ENCODE measurements at places on chromosomes 6 and 20. TPM values are rescaled to one million over a fixed set of nuclear protein-coding genes. Genes with fewer than 3 reads are reported as not detected.
A peak's percentile ranks its signal among the peaks of the same experiment; 100 is the strongest.

DNA sequence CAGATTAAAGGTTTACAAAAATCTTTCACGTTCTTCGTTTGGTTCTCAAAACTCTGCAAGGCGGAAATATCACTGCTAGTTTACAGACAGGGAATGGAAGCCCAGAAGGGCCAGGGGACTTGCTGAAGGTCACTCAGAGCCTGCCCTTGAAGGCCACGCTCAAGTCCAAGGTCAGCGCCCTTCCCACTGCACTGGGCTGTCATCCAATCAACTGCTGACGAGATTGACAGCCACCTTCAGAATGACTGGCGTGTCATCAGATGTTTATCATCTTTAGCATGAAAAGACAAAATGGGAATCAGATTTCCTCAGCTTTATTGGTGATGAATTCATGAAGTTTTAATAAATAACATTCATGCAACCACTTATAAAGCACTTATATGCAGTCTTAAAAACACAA is 16.5 kb downstream of the RNASET2 start:
- no peak for DNase-seq

DNA sequence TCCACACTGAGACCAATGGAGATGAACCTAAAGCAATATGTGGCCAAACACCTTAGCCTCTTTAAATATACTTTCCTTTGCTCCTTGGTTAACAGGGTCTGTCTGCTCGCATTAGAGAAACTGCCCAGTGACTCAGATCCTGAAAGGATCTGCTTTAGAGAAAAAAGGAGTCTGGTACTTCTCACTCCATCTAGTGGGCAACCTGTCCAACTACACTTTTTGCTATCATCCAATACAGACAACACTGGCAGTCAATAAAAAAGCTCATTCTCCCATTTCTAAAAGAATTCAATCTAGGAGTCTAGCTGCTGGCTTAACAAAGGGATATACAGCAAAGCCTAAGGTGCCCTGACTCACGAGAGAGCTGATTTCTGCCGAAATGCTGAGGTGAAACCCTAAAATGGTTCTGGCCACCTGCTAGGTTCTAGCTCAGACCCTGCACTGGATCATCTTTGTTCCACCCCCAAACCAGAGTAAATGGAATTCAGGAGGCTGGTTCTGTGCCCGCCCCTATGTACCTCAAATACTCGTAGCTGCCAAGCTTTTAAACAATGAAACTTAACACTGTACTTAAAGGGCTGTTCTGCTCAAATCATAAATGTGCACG is 11.5 kb downstream of the GNL1 start:
- peak; percentile 71 for DNase-seq

DNA sequence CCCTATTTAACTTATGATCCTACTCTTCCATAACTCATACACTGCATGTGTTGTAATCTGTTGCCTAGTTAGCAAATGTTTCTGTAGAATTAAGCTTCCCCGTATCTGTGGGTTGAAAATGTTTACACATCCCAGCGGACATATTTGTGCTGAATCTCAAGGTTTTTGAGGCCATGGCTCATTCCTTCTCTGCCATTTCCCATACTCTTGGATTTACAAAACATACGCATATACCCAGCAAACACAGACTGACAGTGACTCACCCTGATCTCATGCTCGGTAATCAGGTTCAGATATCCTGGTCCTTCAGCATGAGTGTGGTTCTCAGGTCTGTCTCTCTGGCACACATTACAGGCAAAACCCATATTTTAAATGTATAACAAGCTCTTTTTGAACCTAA is 58.7 kb downstream of the AGPAT4 start:
- peak; percentile 100 for DNase-seq

DNA sequence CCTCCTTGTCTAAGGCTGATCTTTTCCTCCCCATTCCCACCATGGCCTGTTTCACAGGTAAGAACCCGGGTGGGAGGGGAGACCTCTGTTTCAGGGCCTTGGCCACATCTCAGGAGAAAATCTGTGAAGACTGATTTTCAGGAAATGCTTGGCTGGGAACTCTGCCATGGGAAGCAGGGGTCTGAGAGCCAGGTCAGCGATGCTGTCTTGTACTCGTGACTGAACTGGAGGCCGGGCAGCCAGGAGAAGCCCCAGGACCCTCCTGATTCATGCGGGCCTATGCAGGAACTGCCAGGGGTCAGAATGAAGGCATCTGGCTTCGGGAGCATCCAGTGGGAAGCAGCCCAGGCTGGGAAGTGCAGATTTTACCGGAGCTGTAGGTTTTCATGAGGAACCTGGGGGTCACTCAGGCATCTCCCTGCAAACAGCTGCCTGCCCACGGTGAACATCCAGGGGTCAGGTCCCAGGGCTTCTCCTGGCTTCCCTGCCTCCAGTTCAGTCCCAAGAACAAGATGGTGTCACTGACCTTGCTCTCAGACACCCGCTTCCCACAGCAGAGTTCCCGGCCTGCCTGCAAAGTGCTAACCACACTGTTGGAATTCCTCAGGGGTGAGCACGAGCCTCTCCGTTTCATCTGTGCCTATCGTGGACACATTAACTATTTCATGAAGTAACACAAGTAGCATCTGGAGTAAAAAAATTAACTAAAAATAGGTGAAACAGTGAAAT is 90.2 kb upstream of the SULF2 start:
- DNase-seq: no peak

DNA sequence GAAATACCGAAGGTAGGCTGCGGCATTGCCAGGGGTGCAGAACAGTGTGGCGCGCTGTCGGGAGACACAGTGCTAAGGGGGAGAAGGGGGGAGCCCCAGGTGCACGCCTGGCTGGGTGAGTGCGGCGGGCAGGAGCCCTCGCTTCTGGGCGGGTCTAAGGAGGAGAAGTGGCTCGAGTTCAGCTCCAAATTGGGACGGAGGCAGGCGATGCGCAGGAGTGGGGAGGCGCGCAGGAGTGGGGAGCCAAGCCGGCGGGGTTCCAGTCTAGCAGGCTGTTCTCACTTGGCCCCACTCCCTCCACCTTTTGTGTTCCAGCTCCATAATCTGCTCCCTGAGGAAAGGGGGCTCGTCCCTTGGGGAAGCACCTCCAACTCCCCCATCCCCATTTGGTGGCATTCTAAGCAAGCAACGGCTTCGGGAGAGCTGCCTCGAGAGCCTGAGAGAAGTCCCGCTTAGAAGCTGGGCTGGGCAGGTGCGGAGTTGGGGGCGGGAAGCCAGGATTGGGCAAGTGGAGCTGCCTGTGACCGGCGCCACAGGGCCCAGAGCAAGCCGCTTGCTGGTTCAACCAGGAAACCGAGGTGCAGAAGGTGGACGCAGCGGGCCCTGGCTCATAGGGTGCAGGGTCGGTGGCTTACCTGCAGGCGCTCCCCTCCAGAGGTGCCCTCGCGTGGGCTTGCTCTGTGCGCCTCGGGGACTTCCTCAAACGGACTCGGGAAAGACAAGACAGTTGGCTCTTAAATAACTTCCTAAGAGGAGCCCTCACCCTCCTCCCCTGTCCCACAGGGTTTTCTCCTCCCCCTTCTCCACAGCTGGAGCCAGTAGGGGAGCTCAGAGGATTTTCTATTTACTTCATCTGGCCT is at the start of gene F13A1:
TSS of gene F13A1 (minus strand) at position 711 of the 860 bp plus-strand sequence. CDS start 1,998 bp downstream, outside the sequence.
- DNase-seq: no peak

DNA sequence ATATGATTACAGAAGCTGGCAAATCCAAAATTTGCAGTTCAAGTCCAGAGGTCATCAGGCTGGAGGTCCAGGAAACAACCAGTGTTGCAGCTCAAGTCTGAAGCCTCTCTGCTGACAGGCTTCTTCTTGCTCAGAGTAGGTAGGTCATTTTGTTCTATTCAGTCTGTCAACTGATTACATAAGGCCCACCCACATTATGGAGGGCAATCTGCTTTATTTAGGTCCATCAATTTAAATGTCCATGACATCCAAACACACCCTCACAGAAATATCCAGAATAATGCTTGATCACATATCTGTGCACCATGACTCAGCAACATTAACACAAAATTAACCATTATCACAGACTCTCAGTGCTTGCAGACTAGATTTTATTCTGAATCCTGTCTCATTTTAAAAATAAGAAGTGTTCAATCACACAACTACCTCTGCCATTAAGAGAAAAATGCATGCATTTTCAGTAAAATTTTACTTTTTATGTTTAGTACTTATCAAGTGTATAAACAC is 759.2 kb upstream of the ADGRB3 start:
- DNase-seq: peak; percentile 19

- no peak for DNase-seq
Measured at GRCh38 chr6:43339168-43339567, 30.3 kb downstream of the ZNF318 start.

DNA sequence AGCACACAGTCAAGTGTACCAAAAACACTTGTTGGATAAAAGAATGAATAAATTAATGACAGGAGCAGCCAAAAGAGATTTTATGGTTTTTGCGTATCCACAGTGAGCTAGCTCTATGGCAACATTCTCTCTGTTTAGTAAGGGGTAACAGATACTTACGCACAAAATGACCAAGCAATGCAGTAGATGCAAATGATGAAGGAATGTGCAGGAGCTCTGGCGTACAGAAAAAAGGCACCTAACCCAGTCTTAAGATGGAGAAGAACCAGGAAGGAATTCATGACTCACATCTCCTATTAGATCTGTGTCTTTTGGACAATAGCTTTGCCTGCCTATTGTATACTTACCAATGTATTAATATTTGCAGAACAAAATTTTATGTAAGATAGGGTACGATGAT is 191.9 kb upstream of the PREP start:
- DNase-seq: no peak

GRCh38 chr6:124223611-124224345 is 420.1 kb downstream of the NKAIN2 start:
- peak; percentile 8 for DNase-seq

DNA sequence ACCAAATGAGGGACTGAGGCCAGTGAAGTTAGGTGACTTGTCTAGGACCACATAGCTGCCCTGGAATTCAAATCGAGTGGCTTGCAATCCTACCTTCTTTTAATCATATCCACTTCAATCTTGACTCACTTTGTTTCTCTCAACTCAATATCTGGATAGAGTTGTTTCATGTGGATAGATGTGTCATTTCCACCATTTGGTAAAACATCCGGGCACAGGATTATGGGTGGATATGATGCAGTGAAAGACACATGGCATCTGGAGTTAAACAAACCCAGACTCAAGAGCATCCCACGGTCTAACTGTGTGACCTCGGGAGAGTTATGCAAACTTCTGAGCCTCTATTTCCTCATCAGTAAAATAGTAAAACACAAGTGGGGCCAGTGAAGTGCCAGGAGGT is 103.6 kb upstream of the CNKSR3 start:
- DNase-seq: peak; percentile 90

GRCh38 chr6:62974452-62974851 is 236.8 kb upstream of the FKBP1C start:
- no peak for DNase-seq

GRCh38 chr6:134602123-134602522 is 284.2 kb upstream of the SGK1 start:
- DNase-seq: no peak

DNA sequence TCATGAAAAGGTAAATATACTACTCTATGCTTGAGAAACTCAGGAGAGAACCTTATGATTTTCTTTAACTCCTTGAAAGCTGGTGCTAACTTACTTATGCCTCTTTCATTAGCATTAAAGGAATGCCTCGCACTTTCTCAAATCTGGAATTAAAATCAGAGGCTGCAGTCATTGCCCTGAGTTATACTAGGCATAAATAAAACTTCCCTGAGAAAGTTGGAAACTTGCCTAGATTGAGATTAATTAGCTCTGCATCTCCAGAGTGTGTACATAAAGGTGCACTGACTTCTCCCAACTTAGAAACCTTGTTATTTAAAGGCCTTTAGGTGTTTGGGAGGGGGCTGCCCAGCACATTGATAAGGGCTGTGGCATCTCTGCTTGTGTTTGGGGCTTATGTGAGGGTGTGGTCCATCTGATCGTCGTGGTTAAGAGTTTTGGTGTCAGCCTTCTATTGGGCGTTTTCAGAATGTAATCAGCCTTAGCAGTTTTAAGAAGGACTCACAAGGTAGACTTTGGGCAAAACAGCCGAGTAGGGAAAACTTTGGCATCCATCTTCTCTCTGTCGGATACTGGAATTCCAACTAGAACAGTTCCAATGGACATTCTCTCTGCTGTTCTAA is 32.1 kb upstream of the CCN6 start:
- no peak for DNase-seq

- DNase-seq: peak; percentile 70
Measured at GRCh38 chr6:23016696-23017095, 447.3 kb downstream of the HDGFL1 start.

DNA sequence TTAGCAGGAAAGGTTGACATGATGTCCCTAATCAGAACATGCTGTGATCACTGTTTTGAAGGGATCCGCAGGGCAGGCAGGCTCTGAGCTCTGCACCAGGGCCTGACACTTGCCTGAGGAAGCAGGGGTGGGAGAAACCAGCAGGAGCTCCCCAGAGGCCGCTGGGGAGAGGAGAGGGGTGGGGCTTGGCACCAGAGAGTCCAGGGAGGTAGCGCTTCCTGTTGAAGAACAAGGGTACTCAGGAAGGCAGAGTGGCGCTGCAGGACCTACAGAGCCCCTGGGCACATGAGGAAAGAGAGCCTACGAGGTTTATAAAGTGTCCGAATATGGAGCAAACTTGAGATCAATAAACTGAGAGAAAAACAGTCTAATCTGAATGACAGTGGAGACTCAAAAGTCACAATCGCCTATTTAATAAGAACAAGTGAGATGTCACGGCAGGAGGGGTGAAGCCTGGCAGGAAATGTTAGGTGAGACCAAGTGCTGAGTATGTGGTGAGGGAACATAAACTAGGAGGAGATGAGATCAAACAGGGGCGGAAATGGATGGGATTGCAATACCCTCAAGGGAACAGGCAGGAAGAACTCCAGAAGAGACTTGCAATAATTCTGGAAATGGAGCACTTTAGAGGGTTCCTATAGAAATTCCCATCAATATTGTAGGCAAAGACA is 5.8 kb upstream of the TBXT start:
- no peak for DNase-seq

GRCh38 chr20:59144179-59144830 is 19.3 kb upstream of the ZNF831 start:
- no peak for DNase-seq

- DNase-seq: no peak
Measured at GRCh38 chr20:53555081-53555480, 38.6 kb downstream of the ZNF217 start.

DNA sequence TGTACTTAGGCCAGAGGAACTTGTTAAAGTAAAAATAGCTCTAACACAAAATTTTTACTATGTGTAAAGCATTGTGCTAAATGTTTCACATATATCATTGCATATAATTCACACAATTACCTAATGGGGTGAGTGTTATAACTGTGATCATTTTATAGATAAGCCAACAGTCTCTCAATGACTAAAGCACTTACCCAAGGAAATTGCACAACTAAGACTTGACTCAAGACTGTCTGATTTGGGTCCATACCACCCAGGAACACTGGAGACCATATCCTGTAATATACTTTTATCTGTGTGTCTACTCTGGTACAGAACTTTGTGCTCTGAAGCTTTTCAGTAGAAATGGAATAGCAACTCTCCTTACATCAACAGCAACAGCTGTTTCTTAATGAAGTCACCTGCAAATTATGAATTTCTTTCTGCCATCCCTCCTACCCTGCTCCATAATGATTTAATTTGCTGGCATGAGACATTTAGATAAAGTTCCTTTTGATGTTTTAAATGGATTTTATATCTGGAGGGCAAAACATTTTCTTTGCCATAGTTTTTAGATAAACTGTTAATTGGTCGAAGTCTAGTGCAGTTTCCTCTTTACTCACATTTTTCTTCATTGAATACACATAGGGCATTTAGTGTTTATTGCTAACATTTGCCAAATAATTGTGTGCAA is 47.5 kb downstream of the TSPYL4 start:
- peak; percentile 37 for DNase-seq

The CTAGE9 gene
- total RNA-seq: not detected

The SKIC2 gene
- 52.2 TPM for total RNA-seq

The SCGN gene
- total RNA-seq: not detected

The BHLHE23 gene
- not detected for total RNA-seq

The GPX5 gene
- not detected for total RNA-seq

The DUSP15 gene
- not detected for total RNA-seq

The DYNLT2 gene
- total RNA-seq: 1.3 TPM

The SIRPB1 gene
- total RNA-seq: not detected

The TCP11 gene
- total RNA-seq: 0.32 TPM

Data from fibroblast of villous mesenchyme (primary cell).